Large intestine (tissue), 12 donors: ENCODE measurements at places on chromosomes 3 and 15.

GRCh38 chr3:74271541-74271940 is 342.9 kb downstream of the CNTN3 start:
- no peak for DNase-seq

DNA sequence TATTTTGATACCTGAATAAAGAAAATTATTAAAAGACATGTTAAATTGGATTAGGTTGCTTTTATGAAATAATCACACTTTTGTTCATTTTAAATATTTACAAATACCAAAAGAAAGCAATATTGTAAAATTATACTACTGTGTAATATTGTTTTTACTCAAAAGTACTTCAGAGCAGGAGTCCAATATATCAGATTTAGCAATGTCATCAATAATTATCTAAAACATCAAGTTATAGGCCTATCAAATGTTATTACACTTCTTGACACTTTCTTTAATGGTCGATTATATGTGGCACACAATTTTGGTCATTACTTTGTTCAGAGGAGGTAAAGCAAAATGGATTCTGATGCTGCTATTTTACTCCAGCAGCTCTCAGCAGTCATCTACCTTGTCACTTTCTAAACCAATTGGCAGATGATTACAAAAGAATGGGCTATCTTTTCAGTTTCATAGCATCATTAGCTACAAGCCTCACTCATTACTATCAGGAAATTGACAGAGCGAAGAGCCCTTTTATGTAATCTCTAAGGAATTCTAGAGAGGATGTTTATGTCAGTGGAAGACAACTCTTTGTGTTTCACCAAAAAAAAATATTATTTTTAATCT is 318.6 kb downstream of the PLOD2 start:
- DNase-seq, result no peak

- no peak for DNase-seq
Observed at GRCh38 chr15:69830430-69830829, 267.3 kb downstream of the TLE3 start.

GRCh38 chr15:74275957-74276356 is 39.8 kb downstream of the CCDC33 start:
- no peak for DNase-seq

GRCh38 chr3:113211330-113212149 is at the start of gene BOC:
BOC (plus strand) TSS chr3:113211557; CDS start chr3:113249803, 38,246 bp downstream.
- peak; percentile 60 for DNase-seq

- DNase-seq, result no peak
Observed at GRCh38 chr3:112472691-112473090, 26.6 kb downstream of the BTLA start.

DNA sequence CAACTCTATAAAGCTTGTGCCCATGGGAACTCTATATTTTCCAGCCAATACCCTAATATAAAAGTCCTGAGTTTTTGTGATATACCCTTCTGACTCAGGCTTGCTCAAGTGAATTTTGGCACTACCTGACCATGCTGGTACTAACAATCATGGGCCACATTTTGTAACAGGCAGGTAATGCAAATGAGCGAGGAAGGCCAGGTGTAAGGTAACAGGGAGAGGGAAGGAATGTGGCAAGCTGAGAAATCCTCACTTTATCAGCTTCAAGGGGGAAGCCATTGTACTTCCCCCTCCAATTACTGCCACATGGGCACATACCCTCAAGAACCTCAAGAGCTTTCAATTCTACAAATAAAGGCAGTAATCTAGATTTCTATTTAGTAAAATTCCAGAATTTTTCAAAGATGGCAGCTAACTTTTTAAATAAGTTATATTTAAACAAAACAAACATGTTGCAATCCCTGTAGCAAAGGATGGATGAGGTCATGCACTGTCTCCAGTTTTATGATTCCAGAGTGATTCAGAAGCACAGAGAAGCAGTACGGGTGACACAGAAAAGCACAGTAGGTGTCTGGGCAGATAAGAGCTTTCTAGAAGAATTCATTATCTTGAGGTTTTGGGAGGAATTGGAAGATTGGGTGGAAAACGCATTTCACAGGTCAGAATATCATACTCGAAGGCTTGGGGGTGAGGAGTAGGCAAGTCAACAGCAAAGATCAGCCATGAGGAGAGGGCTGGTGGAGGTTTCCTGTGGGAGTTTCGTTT is 87.6 kb downstream of the FOXP1 start:
- peak; percentile 58 for DNase-seq

DNA sequence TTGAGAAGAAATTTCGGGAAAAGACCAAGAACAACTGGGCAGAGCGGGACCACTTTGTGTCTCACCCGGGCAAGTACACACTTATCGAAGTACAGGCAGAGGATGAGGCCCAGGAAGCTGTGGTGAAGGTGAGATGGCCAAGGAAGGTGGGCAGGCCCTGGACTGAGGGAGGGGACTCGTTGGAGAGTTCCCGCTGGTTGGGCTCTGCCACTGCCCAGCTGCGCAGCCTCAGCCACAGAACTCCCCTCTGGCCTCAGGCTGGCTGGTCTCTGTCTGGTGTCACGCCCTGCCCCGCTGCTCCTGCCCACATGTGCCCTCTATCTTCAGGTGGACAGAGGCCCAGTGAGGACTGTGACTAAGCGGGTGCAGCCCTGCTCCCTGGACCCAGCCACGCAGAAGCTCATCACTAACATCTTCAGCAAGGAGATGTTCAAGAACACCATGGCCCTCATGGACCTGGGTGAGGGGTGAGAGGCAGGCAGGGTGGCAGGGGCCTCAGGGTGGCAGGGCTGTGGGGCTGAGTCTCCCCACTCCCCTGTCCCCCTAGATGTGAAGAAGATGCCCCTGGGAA is 2.4 kb downstream of the PARP3 start:
- no peak for DNase-seq

- DNase-seq, result no peak
Observed at GRCh38 chr3:14141144-14141543, 16.3 kb downstream of the TMEM43 start.

- no peak for DNase-seq
Observed at GRCh38 chr3:116000311-116000710, 377.0 kb downstream of the GAP43 start.

DNA sequence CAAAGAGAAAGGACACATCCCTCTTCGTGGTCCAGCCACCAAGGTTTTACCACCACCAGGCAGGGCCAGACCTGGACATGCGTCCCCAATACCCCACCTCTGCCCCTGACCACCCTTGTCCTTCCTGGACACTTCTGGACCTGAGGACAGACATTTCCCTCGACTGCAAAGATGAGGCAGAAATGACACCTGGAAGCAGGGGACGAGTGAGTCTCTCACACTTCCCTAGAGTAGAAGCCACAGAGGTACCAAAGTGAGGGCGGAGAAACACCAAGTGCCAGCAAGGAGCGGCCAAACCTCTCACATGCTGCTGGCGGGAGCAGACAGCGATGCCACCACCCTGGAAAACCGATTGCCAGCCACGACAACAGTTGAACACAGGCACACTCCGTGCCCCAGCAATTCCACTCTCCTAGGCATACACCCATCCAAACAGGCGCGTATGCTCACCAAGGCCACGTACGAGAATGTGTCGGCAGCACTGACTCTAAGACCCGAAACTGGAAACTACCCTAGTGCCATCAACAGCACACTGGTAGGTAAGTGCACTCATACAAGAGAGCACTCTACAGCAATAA is 207.0 kb upstream of the NSMCE3 start:
- no peak for DNase-seq

DNA sequence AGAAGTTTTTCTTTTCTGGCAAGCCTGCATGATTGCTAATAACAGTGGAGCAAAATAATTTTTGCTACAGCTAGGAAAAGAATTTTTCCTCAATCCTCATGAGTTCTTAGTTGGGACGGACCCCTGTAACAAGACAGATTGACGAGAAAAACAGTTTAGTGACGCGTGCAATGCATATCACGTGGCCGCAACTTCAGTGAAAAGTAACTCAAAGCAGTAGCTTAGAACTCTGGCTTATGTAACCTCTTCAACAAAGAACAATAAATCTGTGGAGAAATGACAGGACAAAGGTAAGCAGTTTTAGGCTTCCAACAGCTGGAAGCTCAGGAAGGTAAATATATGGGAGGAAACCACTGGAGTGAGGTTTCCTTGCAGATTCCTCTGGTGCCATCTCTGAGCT is 19.7 kb downstream of the FAM107A start:
- DNase-seq, result no peak

DNA sequence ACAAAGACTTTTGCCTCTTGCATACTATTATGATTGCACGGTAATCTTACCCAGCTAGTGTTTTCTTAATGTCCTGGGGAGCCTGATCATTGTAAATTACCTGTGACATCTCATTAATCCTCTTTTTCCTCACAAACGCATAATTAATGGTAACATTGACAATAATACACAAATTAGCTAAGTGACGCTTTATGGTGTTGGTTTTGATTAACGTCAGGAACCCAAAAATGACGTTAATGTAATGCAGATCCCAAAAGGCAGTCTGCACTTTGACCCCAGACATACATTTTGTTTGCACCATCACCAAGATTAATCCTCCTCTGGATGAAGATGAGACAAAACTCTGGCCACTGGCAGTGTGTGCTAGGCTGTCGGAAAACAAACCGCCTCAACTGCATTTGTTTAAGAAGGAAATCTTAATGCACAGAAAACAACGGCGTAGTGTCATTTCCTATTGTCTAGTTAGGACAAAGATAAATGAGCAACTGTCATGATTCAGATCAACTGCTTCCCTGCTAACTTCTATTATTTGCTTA is 83.9 kb upstream of the CDIN1 start:
- no peak for DNase-seq

GRCh38 chr3:101902041-101902440 is 52.7 kb downstream of the NFKBIZ start:
- DNase-seq, result no peak

DNA sequence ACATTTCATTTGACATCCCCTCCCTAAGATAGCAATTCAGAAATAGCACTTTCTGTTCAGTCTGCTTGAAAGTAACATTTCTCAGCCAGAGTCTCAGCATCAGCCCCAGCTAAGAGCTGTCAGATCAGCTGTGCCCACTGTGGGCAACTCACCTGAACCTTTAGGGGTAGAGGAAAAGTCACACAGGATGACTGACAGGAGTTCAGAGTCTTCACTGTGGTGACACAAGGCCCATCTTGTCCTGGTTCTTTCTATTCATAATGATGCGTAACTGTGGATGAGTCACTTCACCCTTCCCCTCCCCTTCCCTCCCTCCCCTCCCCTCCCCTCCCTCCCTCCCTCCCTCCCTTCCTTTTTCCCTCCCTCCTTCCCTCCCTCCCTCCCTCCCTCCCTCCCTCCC is 96.1 kb upstream of the RASGRP1 start:
- no peak for DNase-seq

- no peak for DNase-seq
Observed at GRCh38 chr3:195075941-195076875, 194.8 kb downstream of the XXYLT1 start.

GRCh38 chr3:142180761-142181362 is 31.5 kb upstream of the TFDP2 start:
- peak; percentile 8 for DNase-seq

DNA sequence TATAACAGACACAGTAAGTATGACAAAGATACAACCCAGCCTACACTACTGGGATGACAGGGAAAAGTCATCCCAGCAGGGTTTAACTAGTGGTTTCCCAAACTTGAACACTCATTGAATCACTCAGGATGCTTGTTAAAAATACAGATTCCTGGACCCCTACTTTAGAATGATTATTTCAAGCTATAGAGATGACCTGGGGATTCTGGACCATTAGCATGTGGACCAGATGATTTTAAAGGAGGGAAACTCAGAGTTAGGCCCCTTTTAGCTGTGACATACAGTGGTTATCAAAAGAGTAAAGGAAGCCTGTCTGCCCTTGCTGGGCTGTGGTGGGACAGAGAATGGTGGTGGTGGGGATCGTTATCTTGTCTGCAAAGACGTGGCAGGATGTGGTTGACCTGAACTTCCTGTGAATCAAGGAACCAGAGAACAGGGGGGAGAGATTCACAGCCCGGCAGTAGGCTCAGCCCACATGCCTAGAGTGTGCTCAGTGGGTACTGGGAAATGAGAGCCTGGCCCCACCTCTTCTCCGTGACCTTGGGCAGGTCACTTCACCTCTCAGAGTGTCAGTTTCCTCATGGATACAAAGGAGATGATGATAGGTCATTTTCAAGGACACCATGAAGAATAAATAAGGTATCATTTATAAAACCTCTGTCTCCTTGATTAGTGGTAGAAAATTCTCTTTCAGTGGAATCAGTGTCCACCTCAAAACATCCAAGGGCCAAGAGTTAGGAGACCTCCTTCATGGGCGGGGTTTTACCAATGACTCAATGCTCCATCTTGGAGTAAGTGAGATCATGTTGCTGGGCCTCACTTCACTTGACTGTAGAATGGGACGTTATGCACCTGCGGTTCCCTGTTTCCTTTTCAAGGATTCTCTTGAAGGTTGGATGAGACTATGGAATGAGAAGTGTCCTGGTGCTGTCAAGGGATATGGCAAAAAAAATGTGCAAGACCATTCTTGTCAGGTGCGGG is 306.5 kb downstream of the RPLP1 start:
- peak; percentile 26 for DNase-seq

- DNase-seq, result no peak
Observed at GRCh38 chr3:128334086-128334645, 132.5 kb downstream of the DNAJB8 start.

- no peak for DNase-seq
Observed at GRCh38 chr15:80873366-80873952, 94.3 kb downstream of the CEMIP start.

- DNase-seq, result no peak
Observed at GRCh38 chr3:154886437-154886836, 193.7 kb upstream of the MME start.

DNA sequence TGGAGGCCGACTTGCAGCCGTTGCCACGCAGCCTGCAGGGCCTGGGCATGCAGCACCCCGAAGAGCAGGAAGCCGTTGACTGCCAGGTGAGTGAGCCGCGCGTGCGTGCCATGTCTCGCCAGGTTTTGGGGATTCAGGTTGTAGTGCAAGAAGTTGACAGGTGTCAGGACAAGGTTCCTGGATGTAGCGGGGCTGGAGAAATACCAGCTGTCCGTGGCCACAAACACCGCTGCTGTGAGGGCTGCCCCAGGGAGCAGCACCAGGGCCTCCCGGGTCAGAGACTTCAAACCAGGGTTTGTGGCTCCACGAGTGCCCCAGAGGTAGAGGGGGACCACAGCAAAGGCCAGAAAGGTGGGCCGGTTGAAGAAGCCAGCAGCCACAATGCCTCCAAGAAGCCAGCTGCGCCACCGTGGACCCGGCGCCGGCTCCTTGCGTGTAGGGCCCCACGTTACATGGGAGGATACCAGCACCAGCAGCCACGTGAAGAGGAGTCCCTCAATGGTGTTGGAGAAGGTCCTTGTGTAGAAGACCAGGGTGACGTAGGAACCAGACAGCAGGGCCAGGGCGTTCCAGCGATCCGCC is 5.6 kb upstream of the NCBP2 start:
- DNase-seq, result no peak

GRCh38 chr15:29223640-29224039 is 46.0 kb downstream of the NSMCE3 start:
- DNase-seq, result no peak

DNA sequence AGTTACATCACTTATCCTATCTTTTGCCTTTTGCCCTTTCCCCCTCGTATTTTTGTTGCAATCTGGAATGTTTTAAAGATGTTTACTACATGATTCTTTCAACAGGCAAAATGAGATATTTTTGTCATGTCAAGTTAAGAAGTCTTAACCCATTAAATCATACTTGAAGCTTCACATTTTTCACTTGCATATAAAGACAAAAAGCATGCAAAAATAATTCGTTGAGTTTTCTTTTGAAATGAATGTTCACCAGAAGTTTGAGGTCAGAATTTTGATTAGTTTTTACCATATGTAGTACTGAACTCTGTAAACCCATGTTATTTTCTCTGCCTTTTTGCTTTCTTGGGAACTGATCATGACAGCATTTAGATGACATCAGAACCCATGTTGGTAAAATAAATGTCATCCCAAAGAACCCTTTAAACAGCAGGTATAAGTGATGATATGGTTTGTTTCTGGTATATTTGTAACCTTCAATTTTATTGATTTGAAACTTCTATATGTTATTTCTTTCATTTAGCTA is 188.5 kb downstream of the GHSR start:
- DNase-seq, result no peak
